ENCODE measurements at places on chromosomes 16 and 17. TPM values are rescaled to one million over a fixed set of nuclear protein-coding genes. Genes with fewer than 3 reads are reported as not detected.
A peak's percentile ranks its signal among the peaks of the same experiment; 100 is the strongest.

- no peaks in the 10 kb centered on the region for H3K4me1 ChIP-seq
- no peaks in the 10 kb centered on the region for H3K36me3 ChIP-seq
- H3K4me3 ChIP-seq: no peak overlapping the region
- no peak for DNase-seq
Measured at GRCh38 chr16:71367241-71367976, 8.9 kb downstream of the CALB2 start.

GRCh38 chr17:75366432-75366831, 39.0 kb downstream of the GRB2 start:
- H3K36me3 ChIP-seq: no peaks in the 10 kb centered on the region
- H3K4me1 ChIP-seq: peaks cover 92% of the 10 kb centered on the region
- no peaks in the 10 kb centered on the region for H3K27me3 ChIP-seq
- DNase-seq: no peak

- no peak overlapping the region for H3K4me3 ChIP-seq
- no peaks in the 10 kb centered on the region for H3K27me3 ChIP-seq
- no peak for DNase-seq
- H3K36me3 ChIP-seq: no peaks in the 10 kb centered on the region
- H3K27ac ChIP-seq: no peak overlapping the region
Measured at GRCh38 chr16:78903843-78904242, 696.7 kb downstream of the MAF start.

DNA sequence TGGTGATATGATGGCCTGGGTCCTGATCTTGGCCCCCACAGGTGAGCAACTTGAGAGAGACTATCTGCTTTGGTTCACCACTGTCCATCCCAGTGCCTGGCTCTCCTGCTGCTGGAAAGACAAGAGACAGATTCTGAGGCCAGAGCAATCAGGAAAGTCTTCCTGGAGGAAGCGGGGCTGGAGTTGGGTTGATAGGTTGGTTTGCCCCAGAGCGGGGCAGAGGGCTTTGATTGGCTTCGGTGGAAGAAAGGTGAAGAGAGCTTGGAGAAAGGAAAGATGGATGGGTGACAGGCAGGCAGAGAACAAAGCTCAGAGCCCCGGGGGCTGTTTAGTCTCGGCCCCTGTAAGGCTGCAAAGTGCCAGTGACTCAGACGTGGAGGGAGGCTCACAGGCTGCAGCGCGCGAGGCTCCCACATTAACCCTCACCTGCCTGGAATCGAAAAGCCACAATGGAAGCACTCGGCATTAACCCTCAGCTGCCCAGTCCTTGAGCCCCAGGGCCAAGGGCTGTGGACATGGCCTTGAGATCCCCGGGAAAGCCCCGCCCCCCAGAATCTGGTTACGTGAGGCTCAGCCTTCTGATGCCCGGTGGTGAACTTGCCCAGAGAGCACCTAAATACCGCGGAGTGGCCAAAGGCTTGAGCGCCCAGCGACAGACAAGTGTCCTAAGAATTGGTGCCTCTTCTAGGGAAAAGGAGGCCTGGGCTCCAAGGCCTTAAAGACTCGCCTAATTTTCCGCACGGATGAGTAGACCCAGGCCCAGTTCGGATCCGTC, 996 bp upstream of the CPNE2 start:
- peak overlapping the region; percentile 83 for H3K4me3 ChIP-seq
- peaks cover 39% of the 10 kb centered on the region for H3K4me1 ChIP-seq
- peak; percentile 40 for DNase-seq
- no peaks in the 10 kb centered on the region for H3K36me3 ChIP-seq
- H3K27me3 ChIP-seq: no peaks in the 10 kb centered on the region
- peak overlapping the region; percentile 91 for H3K27ac ChIP-seq

DNA sequence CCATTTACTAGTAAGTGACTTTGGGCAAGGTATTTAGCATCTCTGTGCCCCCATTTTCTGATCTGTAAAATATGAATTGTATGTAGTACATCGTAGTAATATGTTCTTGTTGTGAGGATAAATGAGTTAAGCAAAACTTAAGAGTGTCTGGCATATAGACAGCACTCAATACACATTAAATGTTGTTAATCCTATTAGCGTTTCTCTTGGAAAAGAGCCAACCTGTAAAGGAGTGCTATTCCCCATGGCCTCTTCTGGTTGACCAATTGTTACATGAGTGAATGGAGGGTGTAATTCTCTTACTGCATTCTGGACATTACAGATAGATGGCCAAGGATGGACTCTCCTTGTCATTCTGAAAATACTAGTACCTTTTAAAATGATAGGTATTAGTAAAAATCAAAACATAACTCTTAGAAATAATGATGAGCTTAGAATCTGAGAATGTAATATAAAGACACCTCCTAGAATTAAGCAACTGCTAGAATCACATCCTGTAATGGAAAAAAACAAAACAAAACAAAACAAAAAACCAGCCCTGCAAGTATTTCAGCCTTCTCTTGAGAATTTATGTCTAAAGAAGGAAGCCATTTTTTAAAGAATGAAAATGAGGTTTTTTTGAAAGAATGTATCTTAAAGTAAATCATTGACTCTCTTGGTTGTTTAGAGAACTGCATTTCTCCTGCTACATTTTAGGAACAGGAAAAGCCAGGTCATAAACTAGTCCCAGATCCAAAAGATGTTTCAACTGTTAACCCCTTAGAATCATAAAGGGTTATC, 30.5 kb downstream of the IQCK start:
- no peaks in the 10 kb centered on the region for H3K36me3 ChIP-seq
- peaks cover 66% of the 10 kb centered on the region for H3K4me1 ChIP-seq
- H3K4me3 ChIP-seq: no peak overlapping the region
- no peak for DNase-seq
- H3K27me3 ChIP-seq: no peaks in the 10 kb centered on the region

GRCh38 chr16:69089091-69089910, 16.2 kb upstream of the HAS3 start:
- DNase-seq: no peak
- H3K4me1 ChIP-seq: peaks cover 17% of the 10 kb centered on the region
- H3K27ac ChIP-seq: peak overlapping the region; percentile 22

DNA sequence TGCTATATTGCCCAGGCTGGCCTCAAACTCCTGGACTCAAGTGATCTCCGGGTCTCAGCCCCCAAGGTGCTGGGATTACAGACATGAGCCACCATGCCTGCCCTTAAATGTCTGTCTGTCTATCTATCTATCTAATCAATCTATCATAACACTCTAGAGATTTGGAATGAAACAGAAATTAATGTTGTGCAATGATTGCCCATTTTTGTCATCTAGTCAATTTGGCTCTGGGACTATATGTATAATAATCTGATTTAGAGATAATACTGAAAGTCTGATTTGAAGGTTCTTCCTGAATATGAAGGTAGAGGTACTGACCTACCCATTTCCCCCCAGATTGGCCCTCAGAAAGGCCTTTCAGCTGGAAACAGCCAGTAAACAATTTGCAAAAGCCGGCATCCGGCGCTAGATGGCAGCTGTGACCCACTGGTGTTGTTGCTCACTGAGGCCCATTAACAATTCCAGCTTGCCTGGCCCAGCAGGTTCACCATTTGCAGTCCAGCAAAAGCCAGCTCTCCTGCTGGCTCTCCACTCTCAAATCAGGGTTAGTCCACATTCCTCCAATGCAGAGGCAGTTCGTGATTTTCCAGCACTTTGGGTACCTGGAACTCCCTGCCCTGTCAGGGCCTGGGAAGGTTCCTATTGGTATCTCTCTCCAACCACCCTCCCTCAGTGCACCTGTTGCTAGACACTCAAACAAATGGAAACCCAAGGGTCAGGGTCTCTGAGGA, 22.9 kb upstream of the C16orf87 start:
- no peaks in the 10 kb centered on the region for H3K27me3 ChIP-seq
- DNase-seq: peak; percentile 71
- no peak overlapping the region for H3K4me3 ChIP-seq
- H3K27ac ChIP-seq: no peak overlapping the region
- H3K4me1 ChIP-seq: peaks cover 5% of the 10 kb centered on the region

DNA sequence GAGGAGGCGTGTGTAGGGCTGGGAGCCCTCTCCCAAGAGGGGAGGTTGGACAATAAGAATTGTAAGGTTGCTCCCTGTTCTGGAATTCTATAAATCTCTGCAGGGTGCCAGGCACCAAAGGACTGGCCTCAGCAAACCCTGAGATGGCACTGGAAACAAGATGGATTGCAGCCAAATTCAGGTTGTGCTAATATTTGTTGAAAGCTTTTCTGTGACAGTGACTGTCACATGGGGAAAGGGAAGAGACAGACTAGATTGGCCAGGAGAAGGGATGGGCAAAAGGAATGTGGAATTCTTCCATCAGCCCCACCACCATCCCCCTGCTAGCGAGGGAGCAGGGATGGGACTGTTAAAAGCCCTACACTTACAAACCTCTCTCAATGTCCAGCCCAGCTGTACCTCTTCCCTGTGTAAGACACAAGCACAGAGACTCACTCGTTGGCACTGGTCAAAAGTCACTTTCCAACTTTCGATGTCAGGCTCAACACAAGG, 62.4 kb downstream of the SOX9 start:
- DNase-seq: no peak
- H3K4me1 ChIP-seq: no peaks in the 10 kb centered on the region
- no peaks in the 10 kb centered on the region for H3K36me3 ChIP-seq
- peaks cover 5% of the 10 kb centered on the region for H3K27me3 ChIP-seq

GRCh38 chr16:88566158-88566557, 4.0 kb upstream of the ZC3H18 start:
- no peaks in the 10 kb centered on the region for H3K36me3 ChIP-seq
- no peaks in the 10 kb centered on the region for H3K27me3 ChIP-seq
- no peak for DNase-seq
- peaks cover 20% of the 10 kb centered on the region for H3K4me1 ChIP-seq
- no peak overlapping the region for H3K4me3 ChIP-seq

DNA sequence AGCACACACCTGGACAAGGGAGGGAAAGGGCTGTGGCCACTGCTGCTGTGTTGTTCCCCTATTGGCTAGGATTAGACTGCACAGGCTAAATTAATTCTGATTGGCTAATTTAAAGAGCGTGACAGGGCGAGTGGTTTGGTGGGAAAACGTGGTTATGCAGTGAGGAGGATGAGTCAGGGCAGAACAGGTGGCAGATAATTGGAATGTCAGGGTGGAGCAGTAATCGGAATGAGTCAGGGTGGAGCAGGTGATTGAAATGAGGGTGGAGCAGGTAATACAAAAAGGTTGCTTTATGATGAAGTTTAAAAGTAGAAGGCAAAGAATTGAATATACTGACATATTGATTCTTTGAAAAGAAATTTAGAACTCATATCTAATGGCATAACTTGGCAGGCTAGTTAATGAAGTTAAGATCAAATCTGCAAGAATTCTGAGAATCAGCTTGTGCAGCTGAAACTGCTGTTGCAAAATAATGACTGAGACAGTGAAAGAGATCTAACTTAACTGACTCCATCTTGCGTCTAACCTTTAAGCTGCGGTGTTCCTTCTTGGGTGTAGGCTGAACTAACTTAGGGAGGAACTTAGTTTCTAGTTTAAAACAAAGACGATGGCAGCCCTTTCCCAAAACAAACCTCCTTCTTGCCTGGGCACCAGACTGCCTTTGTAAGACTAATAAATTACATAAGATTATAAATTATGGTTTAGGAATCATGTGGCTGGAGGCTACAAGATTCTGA, 174.3 kb downstream of the UTP18 start:
- no peaks in the 10 kb centered on the region for H3K36me3 ChIP-seq
- no peaks in the 10 kb centered on the region for H3K4me1 ChIP-seq
- no peak overlapping the region for H3K27ac ChIP-seq
- H3K4me3 ChIP-seq: no peak overlapping the region

- no peak for DNase-seq
- no peak overlapping the region for H3K4me3 ChIP-seq
- peaks cover 34% of the 10 kb centered on the region for H3K36me3 ChIP-seq
- H3K27me3 ChIP-seq: peaks cover 15% of the 10 kb centered on the region
- peaks cover 18% of the 10 kb centered on the region for H3K4me1 ChIP-seq
Measured at GRCh38 chr16:31478956-31479355, 4.0 kb upstream of the SLC5A2 start.

GRCh38 chr17:60863892-60864707, 186.4 kb downstream of the BCAS3 start:
- no peaks in the 10 kb centered on the region for H3K27me3 ChIP-seq
- H3K4me1 ChIP-seq: no peaks in the 10 kb centered on the region
- no peak overlapping the region for H3K4me3 ChIP-seq
- H3K27ac ChIP-seq: no peak overlapping the region

GRCh38 chr17:64741038-64741641, 79.0 kb upstream of the SMURF2 start:
- DNase-seq: no peak
- no peak overlapping the region for H3K4me3 ChIP-seq
- no peaks in the 10 kb centered on the region for H3K36me3 ChIP-seq
- peaks cover 36% of the 10 kb centered on the region for H3K4me1 ChIP-seq
- H3K27me3 ChIP-seq: no peaks in the 10 kb centered on the region

DNA sequence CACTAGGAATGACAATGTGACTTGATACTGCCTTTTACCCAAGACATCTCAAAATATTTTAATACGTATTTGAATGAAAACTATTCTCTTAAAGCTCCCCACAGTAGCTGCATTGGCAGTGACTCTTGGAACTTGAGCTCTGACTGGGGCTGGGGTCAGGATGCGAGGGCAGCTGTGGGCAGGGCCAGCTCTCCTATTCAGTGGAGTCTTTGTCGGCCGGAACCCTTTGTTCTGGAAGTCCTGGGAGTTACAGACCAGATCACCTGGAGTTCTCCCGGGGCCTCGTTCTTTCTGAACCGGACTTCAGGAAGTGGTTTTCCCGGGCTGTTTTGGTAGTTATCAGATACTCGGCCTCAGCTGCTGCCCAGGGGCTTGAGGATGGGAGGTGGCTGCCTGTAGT, 84.9 kb downstream of the NPIPB11 start:
- H3K4me3 ChIP-seq: no peak overlapping the region
- H3K4me1 ChIP-seq: peaks cover 21% of the 10 kb centered on the region
- no peaks in the 10 kb centered on the region for H3K27me3 ChIP-seq
- no peak for DNase-seq
- peak overlapping the region; percentile 30 for H3K27ac ChIP-seq

GRCh38 chr16:4217204-4218131, 24.4 kb downstream of the SRL start:
- no peaks in the 10 kb centered on the region for H3K27me3 ChIP-seq
- H3K4me1 ChIP-seq: peaks cover 98% of the 10 kb centered on the region
- H3K36me3 ChIP-seq: no peaks in the 10 kb centered on the region
- peak; percentile 80 for DNase-seq

DNA sequence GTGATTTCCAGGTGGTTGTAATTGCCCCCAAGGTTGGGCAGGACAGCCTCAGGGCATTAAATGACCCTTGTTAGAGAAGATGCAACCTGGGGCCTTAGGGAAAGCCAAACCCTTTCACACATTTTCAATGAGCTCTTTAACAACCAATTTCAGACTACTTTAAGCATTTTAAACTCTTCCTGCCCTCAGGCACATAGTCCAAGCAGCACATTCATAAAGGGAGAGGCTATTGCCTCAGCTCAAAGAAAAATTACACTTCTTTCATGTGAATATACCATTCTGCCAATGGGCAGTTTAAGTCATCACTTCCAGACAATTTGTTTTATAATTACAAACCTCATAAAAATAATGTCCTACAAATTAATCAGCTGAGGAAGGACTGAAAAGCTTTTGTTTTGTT, 544.5 kb downstream of the NPIPA7 start:
- no peak overlapping the region for H3K4me3 ChIP-seq
- no peaks in the 10 kb centered on the region for H3K4me1 ChIP-seq
- H3K27me3 ChIP-seq: peaks cover 41% of the 10 kb centered on the region
- no peaks in the 10 kb centered on the region for H3K36me3 ChIP-seq
- no peak for DNase-seq
- H3K27ac ChIP-seq: no peak overlapping the region

The TMC8 gene
- 1.3 TPM for total RNA-seq

The CD7 gene
- 0.47 TPM for total RNA-seq

The FBXL16 gene
- total RNA-seq: 0.08 TPM

The FKBP10 gene
- total RNA-seq: 10.4 TPM

The ZNF597 gene
- total RNA-seq: 1.7 TPM

The RAB37 gene
- total RNA-seq: 1.9 TPM

The ZNF768 gene
- total RNA-seq: 61.1 TPM

The POLR2C gene
- total RNA-seq: 47.6 TPM

The TBC1D3 gene
- not detected for total RNA-seq

The OR4D1 gene
- not detected for total RNA-seq

Data from left ventricle myocardium inferior (tissue), 1 donor.